Smooth muscle cell of the brain vasculature (primary cell): ENCODE measurements at places on chromosomes 2 and 18.

GRCh38 chr2:69652206-69652605 is 8.7 kb upstream of the AAK1 start:
- no peak for DNase-seq

DNA sequence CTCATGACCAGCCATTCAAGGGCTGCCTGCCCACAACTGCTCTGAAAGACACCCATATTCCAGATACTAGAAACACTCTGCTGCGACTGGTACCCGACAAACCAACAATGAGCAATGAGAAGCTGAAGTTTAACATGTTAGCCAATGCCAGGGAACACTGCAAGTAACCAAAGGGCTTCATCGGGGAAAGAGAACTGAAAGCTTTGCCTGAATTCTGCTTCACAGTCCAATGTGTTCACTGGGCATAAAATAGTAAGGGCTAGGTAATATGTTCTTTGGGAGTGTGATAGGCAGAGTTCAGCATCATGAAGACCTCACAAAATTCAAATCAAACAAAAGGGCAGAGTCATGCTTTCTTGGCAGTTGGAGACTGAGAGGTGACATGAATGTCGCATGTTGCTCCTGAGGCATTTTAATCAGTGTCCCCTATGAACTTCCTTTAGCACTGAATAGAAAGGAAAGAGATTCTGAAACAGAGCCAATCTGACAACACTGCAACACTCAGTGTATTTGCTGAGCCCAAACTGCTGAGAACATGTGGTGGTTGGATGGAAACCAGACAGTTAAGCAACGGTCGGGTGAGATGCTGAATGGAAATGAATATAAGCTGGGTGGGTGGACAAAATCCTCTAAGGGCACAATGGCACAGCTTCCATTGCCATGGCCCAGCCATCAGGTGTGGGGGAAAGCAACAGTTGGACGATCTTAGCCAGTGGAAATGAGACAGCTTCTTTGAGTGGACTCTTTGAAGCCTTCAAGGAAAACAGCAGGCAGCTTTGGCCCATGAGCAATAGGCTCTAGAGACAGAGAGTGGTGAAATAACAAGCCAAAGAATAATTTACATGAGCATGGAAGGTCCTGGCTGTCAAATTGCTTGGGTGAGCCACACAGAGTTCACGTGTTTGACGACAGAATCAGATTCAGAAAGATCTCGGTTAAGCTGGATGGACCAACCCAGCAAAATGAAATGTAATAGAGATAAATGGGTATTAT is 277.5 kb downstream of the AFF3 start:
- DNase-seq = no peak

DNA sequence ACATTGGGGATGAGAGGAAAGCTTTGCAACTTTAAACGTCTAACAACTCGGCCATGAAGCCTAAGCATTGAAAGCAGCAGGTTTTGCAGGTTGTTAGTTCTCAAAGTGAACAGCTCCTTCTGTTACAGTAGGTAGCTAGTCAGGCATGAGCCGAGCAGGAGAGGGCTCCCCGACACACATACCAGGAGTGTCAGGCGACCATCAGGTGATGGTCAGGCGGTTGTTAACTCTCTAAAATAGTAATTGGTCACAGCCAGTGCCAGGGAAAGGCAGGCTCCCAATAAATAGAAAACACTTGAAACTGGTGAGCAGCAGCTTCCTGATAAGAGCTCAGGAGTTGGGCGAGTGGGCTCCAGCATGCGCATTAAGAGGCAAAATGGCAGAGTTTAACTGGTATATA is 53.5 kb upstream of the DAPL1 start:
- DNase-seq = no peak

GRCh38 chr2:157052685-157053224 is 204.8 kb upstream of the GALNT5 start:
- peak; percentile 21 for DNase-seq

DNA sequence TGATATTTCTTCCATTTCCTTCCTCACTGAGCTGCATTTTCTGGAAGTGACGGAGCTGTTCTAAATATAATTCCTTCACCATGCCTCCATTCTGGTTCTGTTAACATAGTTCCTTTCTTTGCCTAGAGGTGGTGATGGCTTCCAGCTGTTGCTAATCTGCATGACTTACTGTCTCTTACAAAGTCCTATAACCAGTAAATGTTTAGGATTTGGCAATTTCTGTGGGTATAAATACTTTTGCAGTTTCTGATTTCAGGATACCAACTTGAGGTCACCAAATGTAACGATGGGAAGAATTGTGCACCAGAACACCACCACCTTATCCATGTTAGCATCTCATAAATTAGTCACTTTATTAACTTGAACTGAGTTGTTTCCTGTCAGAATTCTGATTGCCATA is 101.7 kb upstream of the FN1 start:
- DNase-seq = no peak

DNA sequence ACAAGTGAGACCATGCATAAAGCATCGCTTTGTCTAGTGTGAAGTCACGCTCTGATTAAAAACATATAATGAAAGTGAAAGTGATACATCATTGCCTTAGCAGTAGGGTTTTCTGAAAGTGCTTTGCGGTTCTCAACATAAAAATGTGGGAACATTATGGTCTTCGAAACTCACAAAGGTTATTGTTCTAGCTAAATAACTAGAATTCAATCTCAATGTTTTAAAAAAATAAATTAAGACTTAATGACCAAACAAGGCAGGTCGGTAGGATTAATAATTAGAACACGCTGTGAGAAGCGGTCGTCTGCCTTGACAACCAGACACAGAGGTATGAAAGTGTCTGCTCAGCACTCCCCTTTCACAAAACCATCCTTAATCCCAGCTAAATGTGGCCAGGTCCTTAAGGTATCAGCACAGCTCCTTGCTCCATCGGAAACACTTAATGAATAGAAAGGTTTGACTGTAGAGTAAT is 42.2 kb downstream of the KLHL14 start:
- peak; percentile 7 for DNase-seq

DNA sequence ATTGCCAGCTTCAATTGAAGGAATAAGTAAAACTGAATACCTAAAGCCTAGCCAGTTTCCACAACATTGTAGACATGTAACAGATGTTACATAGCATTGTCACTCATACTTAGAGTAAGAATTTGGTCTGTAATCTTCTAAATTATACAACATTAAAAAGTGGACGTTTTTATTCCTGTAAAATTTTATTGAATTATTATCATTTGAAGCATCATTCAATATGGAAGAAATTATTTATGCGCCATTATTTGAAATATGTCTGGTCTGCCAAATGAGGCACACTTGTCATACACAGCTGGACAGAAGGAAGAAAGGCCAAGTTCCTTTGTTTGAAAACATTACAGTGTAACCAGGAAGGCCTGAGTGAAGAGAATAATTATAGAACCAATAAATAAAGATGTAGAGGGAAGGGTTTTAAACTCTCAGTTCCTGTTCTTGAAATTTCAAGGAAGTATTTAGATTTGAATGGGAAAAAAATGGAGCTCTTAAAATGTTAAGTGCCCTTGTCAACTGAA is 575.5 kb downstream of the LRRTM4 start:
- DNase-seq = no peak

GRCh38 chr2:175571078-175571653 is 389.7 kb upstream of the ATP5MC3 start:
- DNase-seq = no peak

DNA sequence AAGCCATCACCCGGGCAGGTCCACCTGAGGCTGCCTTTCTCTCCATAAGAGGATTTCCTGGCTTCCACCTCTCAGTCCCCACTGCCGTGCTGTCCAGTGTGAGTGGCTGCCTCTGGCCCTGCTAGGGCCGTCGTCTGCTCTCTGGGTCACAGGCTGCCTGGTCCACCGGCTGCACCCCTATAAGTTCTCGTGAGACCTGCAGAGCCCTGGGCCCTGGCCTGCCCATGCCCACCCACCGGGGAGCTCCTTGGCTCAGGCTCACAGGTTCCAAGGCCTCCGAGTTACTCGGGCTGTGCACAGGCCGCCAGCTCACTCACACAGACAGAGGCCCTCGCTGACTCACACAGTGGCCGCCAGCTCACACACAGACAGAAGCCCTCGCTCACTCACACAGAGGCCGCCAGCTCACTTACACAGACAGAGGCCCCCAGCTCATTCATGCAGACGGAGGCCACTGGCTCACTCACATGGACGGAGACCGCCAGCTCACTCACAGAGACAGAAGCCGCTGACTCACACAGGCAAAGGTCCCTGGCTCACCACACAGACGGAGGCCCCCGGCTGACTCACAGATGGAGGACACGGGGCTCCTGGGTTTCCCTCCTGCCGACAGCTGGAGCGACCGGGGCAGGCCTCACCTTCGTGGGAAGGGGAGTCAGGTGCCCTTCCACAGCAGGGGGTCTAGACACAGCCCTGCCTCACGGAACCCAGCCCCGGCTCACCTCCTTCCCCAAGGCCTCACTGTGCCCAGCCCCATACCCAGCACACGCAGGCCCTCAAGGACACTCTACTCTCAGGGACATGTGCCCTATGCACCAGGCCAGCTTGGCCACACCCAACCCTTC is 334.1 kb upstream of the MYT1L start:
- no peak for DNase-seq

DNA sequence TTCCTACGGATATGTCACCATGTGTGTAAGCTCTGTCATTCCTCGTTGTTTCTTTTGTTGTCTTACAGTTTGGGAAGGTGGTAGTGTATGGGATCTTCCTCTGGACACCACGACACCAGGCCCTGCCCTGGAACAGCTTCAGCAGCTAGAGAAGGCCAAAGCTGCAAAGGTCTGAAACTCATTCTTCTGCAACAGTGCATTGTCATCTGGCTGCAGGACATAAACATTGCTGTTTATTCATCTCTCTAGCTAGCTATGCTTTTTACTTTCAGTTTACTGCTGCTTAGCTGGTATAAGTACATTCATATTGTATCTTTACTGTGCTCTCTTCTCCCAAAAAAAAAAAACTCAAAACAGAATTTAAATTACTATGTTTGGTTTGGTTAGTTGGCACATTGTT is 39.2 kb upstream of the KCNJ13 start:
- no peak for DNase-seq

DNA sequence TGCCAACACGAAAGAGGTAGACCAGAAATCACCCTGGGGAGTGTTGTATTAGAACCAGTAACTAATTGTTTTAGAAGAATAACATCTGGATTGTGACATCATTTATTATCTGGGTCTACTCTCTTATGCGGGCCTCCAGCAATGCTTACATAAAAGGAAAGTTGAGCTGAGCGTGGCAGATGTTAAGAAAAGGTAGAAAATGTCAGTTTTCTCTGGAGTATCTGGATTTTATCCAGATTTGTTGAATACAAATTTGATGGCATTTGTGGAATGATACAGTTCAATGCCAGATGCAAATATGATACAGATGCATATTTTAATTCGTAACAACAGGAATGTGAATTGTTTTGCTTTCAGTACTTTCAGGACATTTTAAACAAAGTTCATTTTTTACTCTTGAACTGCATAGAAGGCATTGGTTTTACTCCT is 90.3 kb downstream of the PRPF40A start:
- no peak for DNase-seq

GRCh38 chr2:119673796-119674195 is 5.2 kb upstream of the TMEM177 start:
- DNase-seq = no peak

GRCh38 chr2:219628986-219629901 is 1.8 kb downstream of the SLC4A3 start:
- DNase-seq = no peak

GRCh38 chr18:36610661-36611060 is 218.1 kb downstream of the TPGS2 start:
- no peak for DNase-seq

GRCh38 chr2:52054824-52055223 is 1022.9 kb upstream of the NRXN1 start:
- DNase-seq = no peak

- no peak for DNase-seq
Observed at GRCh38 chr2:77602771-77603170, 80.6 kb upstream of the LRRTM4 start.

- DNase-seq = no peak
Observed at GRCh38 chr2:15940661-15941480, 521 bp downstream of the MYCN start.

- DNase-seq = no peak
Observed at GRCh38 chr2:20953146-20953824, 90.6 kb downstream of the APOB start.

DNA sequence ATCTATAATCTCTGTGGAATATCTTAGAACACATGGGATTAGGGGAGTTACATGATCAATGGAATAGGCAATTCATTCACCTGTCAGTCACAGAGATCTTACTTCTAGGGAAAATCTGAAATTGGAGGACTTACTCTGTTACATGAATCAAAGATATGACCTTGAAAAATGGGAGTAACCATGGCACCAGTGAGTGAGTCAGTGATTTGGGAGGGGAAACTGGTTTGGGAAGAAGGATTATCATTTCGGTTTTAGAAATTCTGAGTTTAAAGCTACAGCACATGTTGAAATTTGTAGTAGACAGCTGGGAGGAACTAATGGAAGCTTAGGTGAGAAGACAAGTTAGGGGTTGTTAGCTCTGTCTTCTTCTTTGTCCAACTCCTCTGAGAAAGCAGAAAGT is 153.7 kb downstream of the CAMKMT start:
- no peak for DNase-seq
